Activated naive CD8-positive, alpha-beta T cell treated with anti-CD3 and anti-CD28 coated beads, Interleukin-2, amount 50 U/mL, for 24 hours (primary cell): ENCODE measurements at places on chromosomes 3 and 15.

GRCh38 chr3:16319307-16319706 is 54.3 kb downstream of the OXNAD1 start:
- no peak overlapping the region for H3K4me3 ChIP-seq
- H3K27me3 ChIP-seq, result no peaks in the 10 kb centered on the region
- peaks cover 71% of the 10 kb centered on the region for H3K4me1 ChIP-seq
- H3K27ac ChIP-seq, result peak overlapping the region; percentile 94
- DNase-seq, result peak; percentile 81
- H3K36me3 ChIP-seq, result peaks cover 78% of the 10 kb centered on the region

GRCh38 chr3:111598552-111598951 is 3.4 kb upstream of the ZBED2 start:
- H3K4me1 ChIP-seq, result peaks cover 79% of the 10 kb centered on the region
- peak overlapping the region; percentile 94 for H3K27ac ChIP-seq
- no peak for DNase-seq
- H3K4me3 ChIP-seq, result peak overlapping the region; percentile 32
- peaks cover 59% of the 10 kb centered on the region for H3K36me3 ChIP-seq

- no peak for DNase-seq
- no peaks in the 10 kb centered on the region for H3K36me3 ChIP-seq
- H3K27ac ChIP-seq, result no peak overlapping the region
- peaks cover 2% of the 10 kb centered on the region for H3K4me1 ChIP-seq
- no peak overlapping the region for H3K4me3 ChIP-seq
These were observed 4.1 kb downstream of the VGLL3 start for GRCh38 chr3:86986671-86987420.

GRCh38 chr15:42070279-42070975 is 23.9 kb downstream of the PLA2G4D start:
- H3K27me3 ChIP-seq, result peaks cover 11% of the 10 kb centered on the region
- no peaks in the 10 kb centered on the region for H3K4me1 ChIP-seq
- no peaks in the 10 kb centered on the region for H3K36me3 ChIP-seq
- no peak overlapping the region for H3K4me3 ChIP-seq

DNA sequence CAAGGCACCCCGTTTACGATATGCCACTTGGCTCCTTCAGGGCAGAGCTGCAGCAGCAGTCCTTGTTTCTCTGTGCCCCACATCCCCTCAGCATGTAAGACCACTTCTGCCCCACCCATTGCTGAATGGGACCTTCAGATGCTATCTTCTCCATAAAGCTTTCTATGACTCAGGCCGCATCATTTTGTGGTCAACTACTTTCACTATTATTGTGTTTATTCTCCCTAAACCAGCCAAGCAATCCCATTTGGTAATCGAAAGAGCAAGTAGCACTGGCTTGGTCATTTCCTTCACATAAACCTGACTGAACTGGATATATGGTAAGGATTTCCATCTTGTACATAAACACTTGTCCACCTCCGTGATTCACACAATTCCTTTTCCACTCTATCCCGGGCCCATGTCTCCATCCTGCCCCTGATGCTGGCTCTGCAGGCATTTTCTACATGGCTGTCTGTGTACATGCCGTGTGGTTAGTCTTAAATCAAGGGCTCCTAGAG is 25.7 kb downstream of the LIPC start:
- peak; percentile 56 for DNase-seq
- H3K4me3 ChIP-seq, result peak overlapping the region; percentile 22
- H3K4me1 ChIP-seq, result peaks cover 89% of the 10 kb centered on the region
- H3K36me3 ChIP-seq, result no peaks in the 10 kb centered on the region
- peak overlapping the region; percentile 85 for H3K27ac ChIP-seq

DNA sequence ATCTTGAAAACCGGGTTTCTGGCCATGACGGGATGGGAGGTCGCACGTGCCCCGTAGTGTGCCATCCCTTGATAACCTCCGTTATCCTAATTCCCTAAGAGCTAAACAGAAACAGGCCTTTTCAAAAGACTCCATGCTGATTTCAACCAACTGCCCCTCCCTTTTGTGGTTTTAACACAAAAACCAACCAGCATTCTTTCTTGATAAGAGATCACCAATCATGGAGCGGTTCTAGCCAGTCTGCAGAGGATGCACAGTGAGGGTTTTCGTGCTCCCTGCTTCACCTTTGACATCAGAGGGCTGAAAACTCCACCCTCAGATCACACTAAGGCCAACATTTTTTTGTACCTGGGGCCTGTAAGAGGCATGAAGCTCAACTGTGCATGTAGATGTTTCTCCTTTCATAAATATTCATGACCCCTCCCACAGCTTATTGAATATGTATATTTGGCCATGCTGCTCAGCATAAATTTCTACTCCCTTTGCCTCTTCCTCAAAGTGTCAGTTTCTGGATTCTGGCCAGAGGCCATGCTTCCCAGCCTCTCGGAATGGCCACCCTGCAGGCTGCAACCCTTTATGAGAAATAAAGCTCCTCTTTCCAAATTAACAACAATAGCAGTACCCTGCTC is 41.3 kb downstream of the FAM3D start:
- no peak overlapping the region for H3K27ac ChIP-seq
- H3K4me1 ChIP-seq, result no peaks in the 10 kb centered on the region
- no peak overlapping the region for H3K4me3 ChIP-seq
- no peaks in the 10 kb centered on the region for H3K27me3 ChIP-seq
- no peaks in the 10 kb centered on the region for H3K36me3 ChIP-seq

- no peak overlapping the region for H3K27ac ChIP-seq
- no peak for DNase-seq
- H3K36me3 ChIP-seq, result no peaks in the 10 kb centered on the region
- no peak overlapping the region for H3K4me3 ChIP-seq
- H3K27me3 ChIP-seq, result no peaks in the 10 kb centered on the region
These were observed 1765.0 kb downstream of the OTOL1 start for GRCh38 chr3:163261618-163262017.

DNA sequence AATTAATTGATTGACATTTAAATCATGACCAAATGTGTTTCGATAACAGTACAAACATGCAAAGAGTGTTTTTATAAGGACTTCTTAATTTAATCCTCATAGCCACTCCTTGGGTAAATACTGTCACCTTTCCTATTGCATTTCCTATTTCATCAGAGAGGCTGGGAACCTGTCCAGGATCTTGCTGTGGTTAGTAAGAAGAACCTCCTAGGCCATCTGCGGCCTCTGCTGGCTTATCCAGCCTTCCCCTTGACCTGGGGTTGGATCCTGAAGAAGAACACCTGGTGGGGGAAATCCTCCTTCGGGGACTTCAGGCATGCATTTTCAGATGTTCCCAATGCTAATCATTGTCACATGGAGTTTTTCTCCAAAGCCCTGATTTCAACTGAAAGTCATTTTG is 25.5 kb downstream of the GLDN start:
- no peaks in the 10 kb centered on the region for H3K4me1 ChIP-seq
- no peaks in the 10 kb centered on the region for H3K36me3 ChIP-seq
- no peak overlapping the region for H3K4me3 ChIP-seq
- no peaks in the 10 kb centered on the region for H3K27me3 ChIP-seq
- H3K27ac ChIP-seq, result no peak overlapping the region
- DNase-seq, result no peak

GRCh38 chr15:98428253-98428989 is 219.9 kb upstream of the IGF1R start:
- peak; percentile 76 for DNase-seq
- no peaks in the 10 kb centered on the region for H3K4me1 ChIP-seq
- H3K27me3 ChIP-seq, result peaks cover 50% of the 10 kb centered on the region
- no peaks in the 10 kb centered on the region for H3K36me3 ChIP-seq
- H3K27ac ChIP-seq, result no peak overlapping the region
- peak overlapping the region; percentile 59 for H3K4me3 ChIP-seq

DNA sequence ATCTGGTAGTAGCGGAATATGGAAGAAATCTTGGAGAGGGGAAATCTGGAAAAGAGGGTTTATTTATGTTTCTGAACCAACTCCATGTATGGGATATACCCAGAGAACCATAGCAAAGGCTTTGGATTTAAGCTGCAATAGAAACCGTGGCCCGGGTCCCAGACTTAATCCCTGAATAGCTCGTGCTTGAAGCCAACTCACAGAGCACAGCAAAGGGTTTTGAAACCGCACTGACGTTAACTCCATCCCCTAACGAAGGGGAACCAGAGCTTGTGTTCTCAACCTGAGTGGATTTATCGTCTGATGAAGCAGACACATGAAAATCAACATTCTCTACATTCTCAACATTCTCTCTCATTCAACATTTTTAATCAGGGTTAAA is 154.6 kb downstream of the APBA2 start:
- no peaks in the 10 kb centered on the region for H3K36me3 ChIP-seq
- peak overlapping the region; percentile 61 for H3K4me3 ChIP-seq
- no peak for DNase-seq
- H3K27ac ChIP-seq, result no peak overlapping the region
- no peaks in the 10 kb centered on the region for H3K27me3 ChIP-seq

- peaks cover 85% of the 10 kb centered on the region for H3K27me3 ChIP-seq
- no peak for DNase-seq
These were observed 3.3 kb upstream of the NR2F2 start for GRCh38 chr15:96327155-96327741.

DNA sequence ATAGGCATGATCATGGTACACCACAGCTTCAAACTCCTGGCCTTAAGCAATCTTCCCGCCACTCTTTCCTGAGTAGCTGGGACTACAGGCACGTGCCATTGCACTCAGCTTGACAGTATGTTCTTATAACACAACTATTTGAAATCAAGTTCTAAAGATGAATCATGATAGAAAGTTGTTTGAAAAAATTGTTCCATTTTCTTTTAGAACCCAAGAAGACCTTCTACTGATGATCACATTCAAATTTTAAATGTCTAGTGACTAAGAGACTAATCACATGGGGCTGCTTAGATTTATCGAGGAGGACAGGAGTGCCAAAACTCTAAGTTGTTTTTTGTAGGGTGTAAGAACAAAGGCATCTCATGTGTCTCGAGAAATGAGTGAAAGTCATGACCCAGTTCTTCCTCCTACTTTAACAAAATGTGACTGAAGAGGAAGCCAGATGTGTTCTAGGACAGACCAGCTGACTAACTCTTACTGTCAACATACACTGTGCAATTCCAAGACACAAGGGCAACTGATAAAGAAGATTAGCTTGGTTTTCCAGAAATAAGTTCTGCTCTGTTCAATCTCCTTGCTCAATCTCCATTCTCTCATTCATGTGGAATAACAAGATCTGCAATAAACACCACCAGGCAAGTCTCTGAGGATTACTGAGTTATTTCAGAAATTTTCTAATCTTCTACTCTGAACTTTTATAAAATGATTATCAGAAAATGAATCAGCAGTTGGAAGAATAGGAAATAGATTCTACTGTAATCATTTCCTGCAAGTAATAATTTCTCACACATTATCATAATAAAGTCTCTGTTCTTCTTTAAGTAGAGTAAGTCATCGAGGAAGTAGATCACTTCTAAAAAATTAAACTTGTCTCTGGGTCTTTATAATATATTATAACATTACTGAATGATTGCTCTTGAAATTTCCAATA is 122.6 kb upstream of the CCNL1 start:
- no peak overlapping the region for H3K27ac ChIP-seq
- H3K4me3 ChIP-seq, result no peak overlapping the region
- H3K4me1 ChIP-seq, result peaks cover 6% of the 10 kb centered on the region
- H3K27me3 ChIP-seq, result no peaks in the 10 kb centered on the region

DNA sequence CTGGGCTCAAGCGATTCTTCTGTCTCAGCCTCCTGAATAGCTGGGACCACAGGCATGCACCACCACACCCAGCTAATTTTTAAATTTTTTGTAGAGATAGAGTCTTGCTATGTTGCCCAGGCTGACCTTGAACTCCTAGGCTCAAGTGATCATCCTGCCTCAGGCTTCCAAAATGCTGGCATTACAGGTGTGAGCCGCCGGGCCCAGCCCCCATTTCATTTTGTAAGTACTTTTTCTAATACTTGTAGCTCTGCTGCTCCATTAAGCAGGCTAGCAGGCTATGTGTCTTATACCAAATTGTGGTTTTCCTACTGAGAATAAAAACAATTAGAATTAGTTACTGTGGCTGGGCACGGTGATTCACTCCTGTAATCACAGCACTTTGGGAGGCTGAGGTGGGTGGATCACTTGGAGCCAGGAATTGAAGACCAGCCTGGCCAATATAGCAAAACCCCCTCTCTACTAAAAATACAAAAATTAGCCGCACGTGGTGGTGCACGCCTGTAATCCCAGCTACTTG is 22.4 kb downstream of the NIPA1 start:
- H3K4me1 ChIP-seq, result peaks cover 24% of the 10 kb centered on the region
- DNase-seq, result no peak
- H3K27ac ChIP-seq, result no peak overlapping the region
- no peaks in the 10 kb centered on the region for H3K27me3 ChIP-seq
- H3K4me3 ChIP-seq, result no peak overlapping the region

DNA sequence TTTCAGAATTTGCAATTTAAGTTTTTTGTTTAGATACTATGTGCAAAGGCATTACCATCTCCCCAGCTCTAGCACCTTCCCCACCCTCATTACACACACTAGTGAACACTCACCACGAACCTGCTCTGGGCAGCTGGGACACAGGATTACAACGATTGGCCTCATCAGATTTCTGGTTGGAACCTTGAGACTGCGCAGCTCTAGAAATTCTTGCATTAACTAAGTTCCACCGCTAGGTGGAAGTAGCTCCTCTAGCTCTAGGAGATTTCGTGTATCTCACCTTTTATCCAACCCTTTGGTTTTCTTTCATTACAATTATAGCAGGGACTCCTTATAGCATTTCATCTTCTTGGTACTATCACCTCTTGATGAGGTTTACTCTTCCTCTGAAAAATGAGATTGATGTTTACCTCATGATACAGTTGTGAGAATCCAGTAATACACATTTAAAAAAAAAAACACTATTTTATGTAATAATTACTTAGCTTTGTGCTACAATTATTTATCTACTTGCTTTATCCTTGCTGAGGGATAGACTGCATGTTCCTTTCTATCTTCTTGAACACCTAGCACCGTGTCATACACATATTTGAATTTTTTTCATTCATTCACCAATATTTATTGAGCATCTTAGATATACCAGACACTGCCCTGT is 28.7 kb upstream of the PLOD2 start:
- no peaks in the 10 kb centered on the region for H3K36me3 ChIP-seq
- no peak overlapping the region for H3K4me3 ChIP-seq
- DNase-seq, result no peak
- no peak overlapping the region for H3K27ac ChIP-seq
- H3K4me1 ChIP-seq, result no peaks in the 10 kb centered on the region

DNA sequence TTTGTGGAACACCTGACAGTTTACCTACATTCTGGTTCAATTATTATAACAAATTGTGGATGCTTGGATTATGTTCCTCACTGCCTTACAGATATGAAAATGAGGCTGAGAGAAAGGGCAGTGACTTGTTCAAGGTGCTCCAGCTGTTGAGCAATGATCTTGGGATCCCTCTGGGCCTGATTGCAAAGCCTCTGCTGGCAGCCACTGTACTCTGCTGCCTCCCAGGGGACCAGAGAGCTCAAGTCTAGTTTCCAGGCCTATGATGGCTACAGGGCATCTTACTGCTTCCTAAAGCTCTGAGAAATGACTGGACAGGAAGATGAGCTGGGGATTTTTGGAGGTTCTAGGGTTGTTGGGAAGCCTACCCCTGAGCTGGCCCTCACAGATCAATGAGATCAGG is 2.3 kb upstream of the SHC4 start:
- peaks cover 50% of the 10 kb centered on the region for H3K4me1 ChIP-seq
- H3K27me3 ChIP-seq, result peaks cover 33% of the 10 kb centered on the region
- H3K36me3 ChIP-seq, result peaks cover 2% of the 10 kb centered on the region
- peak overlapping the region; percentile 42 for H3K4me3 ChIP-seq
- peak; percentile 51 for DNase-seq
